ENCODE measurements at places on chromosomes 16 and 17.

- DNase-seq: no peak
These were observed 44.0 kb downstream of the CCDC182 start for GRCh38 chr17:57701124-57701523.

DNA sequence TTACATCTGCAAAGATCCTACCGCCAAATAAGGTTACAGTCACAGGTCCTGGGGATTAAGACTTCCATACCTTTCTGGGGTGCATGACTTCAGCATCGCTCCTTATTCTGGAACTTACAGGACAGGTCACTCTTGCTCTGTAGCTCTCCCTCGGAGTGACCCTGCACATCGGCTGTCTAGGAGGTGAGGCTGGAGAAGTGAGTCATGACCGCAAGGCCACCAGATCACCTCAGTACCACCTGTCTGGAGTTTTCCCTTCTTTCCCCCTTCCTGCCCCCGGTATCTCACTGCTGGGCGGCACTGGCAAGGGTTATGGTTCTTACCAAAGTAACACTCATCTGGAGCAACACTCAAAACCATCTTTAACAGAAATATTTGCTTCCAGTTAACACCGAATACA is 374.8 kb downstream of the SLC39A11 start:
- DNase-seq: no peak

DNA sequence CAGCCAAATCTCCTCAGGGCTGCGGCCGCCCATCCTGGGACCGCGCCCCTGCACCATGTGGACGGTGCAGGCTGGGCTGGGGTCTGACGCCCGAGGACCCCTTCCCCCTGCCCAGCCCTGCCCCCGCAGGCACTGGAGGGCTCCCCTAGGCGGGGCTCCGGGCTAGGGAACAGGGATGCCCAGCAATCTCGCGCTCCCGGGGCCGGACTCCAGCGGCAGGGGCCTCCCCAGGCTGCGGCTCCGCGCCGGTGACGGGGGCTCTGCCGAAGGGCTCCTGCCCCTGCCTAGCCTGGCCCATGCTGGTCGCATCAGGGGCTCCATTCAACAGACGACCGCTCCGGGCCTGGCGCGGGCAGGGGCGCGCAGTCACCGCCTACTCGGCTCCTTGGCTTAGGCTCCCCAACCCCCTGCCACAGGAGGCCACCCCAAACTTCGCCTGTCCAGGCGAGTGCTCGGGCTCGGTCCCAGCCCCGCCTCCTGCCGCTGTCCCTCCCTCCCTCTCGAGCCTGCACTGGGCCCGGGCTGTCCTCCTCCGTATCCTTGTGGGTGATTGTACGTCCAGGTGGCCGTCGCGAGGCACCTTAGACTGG is 27.4 kb upstream of the ADORA2B start:
- no peak for DNase-seq

- no peak for DNase-seq
These were observed 12.2 kb downstream of the ADAP2 start for GRCh38 chr17:30933966-30934365.

DNA sequence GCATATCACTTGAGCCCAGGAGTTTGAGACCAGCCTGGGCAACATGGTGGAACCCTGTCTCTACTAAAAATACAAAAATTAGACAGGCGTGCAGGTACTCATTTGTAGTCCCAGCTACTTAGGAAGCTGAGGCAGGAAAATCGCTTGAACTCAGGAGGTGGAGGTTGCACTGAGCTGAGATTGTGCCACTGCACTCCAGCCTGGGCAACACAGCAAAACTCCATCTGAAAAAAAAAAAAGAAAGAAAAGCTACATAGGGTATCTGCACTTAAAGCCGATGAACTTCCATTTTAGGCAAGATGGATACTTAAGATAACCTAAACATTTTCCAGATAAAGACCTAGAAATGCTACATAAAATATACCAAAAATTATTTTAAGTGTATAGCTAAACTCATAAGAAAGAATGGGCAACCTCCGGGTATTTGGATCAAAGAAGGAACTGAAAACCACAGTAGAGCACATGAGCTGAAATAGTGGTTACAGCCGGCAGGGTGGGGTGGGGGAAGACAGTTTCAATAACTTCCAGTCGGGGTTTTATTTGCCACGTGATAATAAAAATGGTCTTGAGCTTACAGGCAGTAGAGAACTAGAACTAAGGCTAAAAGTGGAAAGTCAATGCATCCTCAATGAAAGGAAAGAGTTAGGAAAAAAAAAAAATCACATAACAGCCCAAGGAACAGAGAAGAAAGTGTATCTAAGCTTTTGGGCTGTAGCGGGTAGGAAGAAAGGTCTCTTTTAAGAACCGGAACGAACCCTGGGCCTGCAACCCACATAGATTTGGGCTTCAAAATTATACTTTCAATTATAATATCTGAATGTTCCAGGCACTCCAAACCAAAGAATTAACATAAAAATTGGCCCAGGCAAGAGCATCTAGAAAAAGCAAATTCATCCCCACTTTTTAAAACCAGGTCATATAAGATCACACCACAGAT is 53.1 kb downstream of the CFDP1 start:
- no peak for DNase-seq

GRCh38 chr17:58330997-58331814 is 2.6 kb upstream of the TSPOAP1 start:
- no peak for DNase-seq

GRCh38 chr17:43713494-43714162 is 45.0 kb downstream of the SOST start:
- DNase-seq: no peak

DNA sequence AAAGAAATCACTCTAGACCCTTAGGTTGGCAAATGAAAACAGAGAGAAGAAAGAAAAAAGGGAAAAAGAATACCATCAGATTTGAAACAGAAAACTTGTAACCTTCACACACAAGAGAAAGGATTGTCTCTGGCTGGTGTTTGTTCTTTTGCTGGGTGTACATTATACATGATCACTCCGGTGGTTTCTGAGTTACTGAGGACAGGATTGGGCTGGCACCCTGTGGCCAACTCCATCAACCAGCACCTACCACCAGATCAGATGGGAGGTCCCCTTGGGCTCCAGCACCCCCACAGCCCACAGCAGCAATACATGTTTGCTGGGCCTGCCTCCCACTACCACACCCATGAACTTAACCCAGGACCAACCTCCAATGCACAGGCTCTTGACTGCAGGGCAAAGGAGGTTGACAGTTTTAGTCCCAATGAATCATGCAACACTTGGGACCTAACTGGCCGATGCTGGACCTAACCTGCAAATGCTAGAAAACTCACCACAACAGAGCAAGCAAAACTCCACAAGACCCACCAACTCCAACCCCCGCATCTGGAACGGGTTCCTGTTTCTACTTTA is 308.3 kb downstream of the SOX9 start:
- DNase-seq: no peak

GRCh38 chr17:73391331-73392265 is 79.8 kb upstream of the CDC42EP4 start:
- no peak for DNase-seq

- no peak for DNase-seq
These were observed 8.6 kb upstream of the PECAM1 start for GRCh38 chr17:64399071-64399766.
